SK-N-SH treated with all-trans-retinoic acid at 6 μM for 48 hours (cell line): ENCODE measurements at places on chromosomes 5 and 9.

- no peak for ATAC-seq
These were observed 7.2 kb upstream of the MCC start for GRCh38 chr5:113495422-113495841.

- no peak for ATAC-seq
These were observed 23.0 kb upstream of the ZNF366 start for GRCh38 chr5:72530196-72530595.

GRCh38 chr9:115134941-115135340 is 17.0 kb upstream of the TNC start:
- ATAC-seq, result no peak

DNA sequence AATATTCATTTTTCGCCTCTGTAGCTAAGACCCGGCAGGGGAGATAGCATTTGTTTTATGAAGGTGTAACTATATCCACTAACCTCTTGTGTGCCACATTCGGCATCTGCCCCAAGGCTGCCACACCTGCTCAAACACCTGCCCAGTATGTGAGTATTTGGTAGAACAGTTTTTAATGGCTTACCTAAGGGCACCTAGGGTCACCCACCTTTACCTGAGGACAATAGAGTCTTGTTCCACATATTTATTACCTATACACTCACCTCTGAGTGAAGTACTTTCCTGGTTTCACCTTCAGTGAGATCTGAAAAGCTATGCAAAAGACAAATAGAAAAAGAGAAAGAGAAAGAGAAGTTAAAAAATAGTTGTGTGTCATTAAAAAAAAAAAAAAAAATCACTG is 68.0 kb upstream of the PIP5K1B start:
- no peak for ATAC-seq

DNA sequence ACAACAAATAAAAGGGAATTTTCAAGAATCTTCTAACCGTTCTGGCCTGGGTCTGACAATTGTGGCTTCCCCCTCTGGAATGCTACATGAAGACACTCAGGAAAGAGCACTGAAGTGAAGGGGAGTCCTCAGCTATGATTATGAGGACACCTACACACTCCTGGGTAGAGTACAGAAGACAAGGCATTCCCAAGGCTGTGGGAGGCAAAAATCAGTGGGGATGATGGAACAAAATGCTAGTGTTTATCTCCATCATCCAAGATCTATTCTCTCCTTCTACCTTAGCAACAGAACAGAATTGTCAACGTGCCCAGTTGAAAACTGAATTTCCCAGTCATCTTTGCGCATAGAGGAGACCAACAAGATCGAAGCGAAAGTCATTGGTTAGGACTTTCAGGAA is 130.1 kb upstream of the LARP1 start:
- ATAC-seq, result no peak

- ATAC-seq, result no peak
These were observed 16.3 kb upstream of the CDC23 start for GRCh38 chr5:138229387-138229786.

DNA sequence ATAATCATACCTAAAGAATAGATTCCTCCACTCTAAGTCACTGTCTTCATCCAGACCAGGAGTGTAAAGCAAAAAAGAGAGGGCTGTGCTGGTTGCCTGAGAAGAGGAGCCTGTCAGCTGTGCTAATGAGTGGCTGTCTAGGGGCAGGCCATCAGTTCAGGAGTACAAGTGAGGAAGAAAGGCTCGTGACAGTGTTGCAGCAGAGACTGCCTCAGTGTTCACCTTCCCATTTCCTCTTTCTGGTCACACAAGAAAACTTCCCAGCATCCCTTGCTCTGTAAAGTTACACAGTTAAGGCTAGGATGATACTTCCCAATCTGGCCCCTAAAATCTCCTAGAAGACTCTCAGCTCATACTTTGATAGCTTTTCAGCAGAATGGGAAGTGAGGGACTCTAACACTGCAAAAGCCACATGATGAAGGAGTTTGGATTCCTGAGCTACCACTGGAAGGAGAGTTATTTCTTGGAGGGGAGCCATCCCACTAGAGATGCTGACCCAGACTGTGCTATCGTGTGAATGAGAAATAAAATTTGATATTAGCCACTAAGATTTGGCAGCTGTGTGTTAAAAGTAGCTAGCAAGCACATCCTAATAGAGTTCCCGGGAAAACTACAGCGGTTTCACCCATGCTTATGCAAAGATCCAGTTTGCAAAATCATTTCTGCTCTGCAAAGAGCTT is 67.1 kb downstream of the ADAMTS12 start:
- ATAC-seq, result no peak

DNA sequence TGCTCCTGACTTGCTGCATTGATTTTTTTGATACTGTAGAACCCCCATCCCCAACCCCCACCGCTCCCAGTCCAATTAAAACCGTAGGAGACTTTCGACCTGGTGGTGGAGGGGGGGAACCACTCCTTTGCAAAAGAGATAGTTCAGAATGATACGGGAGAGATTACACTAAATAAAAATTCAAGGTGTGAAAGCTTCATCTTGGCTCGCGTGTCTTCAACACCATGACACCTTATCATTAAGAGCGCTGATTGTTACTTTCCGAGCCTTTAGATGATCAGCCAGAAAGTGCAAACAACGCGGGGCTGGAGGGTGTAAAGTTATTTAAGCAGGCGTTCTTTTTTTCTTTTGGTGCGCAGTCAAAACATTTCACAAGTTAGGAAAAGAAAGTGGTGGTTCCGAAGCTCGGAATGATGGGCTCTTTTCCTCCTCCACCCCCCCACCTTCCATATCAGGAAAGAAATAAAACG is 1.3 kb upstream of the ZNF462 start:
- ATAC-seq, result no peak

DNA sequence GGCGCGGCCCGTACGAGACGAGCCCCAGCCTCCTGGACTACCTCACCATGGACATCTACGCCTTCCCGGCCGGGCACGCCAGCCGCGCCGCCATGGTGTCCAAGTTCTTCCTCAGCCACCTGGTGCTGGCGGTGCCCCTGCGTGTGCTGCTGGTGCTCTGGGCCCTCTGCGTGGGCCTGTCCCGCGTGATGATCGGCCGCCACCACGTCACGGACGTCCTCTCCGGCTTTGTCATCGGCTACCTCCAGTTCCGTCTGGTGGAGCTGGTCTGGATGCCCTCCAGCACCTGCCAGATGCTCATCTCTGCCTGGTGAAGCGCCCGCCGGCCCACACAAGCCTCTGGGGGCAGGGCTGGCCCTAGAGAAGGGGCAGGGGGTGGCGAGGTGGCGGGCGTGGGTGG is 18.5 kb downstream of the PLPP7 start:
- no peak for ATAC-seq

- no peak for ATAC-seq
These were observed 1355.1 kb upstream of the WWC1 start for GRCh38 chr5:166936351-166936750.

GRCh38 chr9:20023210-20023905 is 234.5 kb upstream of the SLC24A2 start:
- ATAC-seq, result no peak

- ATAC-seq, result no peak
These were observed 9.6 kb downstream of the SREK1IP1 start for GRCh38 chr5:64758901-64759300.

DNA sequence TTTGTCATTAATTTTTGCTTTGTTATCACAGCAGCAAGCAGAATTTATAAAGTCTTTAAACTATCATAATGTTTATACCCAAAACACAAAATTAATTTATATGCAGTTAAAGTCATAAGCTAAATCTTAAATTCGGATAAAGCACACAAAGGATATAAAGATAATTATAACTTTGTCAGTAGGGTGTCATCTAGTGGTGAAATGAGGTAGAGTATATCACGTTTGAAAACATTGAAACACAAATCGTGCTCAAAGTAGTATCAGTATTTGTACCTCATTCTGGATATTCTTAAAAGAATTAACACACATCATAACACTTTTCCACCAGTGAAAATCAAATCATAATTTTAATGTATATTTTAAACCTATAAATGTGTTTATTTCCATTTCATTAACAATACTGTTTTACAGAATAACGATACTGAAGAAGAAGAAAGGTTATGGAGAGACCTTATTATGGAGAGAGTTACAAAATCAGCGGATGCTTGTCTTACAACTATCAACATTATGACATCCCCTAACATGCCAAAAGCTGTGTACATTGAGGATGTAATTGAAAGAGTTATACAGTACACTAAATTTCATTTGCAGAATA is 129.5 kb downstream of the NIPBL start:
- peak; percentile 79 for ATAC-seq

DNA sequence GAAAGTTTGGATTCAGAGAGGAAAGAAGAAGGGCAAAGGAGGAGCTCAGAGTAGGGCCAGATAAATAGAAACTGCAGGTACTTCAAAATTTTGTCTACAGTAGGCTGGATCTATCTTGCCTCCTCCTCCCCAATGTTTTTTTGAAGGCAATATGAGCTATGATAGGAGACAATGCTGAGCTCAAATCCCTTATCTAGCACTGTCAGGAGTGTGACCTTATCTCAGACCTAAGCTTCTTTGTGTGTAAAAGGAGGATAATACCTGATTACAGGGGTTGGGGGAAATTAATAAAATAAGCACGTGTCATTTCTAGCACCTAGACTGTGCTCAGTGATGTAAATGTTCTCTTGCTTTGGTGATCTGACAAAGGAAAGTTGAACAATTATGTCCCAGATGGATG is 137.8 kb upstream of the CD180 start:
- no peak for ATAC-seq

DNA sequence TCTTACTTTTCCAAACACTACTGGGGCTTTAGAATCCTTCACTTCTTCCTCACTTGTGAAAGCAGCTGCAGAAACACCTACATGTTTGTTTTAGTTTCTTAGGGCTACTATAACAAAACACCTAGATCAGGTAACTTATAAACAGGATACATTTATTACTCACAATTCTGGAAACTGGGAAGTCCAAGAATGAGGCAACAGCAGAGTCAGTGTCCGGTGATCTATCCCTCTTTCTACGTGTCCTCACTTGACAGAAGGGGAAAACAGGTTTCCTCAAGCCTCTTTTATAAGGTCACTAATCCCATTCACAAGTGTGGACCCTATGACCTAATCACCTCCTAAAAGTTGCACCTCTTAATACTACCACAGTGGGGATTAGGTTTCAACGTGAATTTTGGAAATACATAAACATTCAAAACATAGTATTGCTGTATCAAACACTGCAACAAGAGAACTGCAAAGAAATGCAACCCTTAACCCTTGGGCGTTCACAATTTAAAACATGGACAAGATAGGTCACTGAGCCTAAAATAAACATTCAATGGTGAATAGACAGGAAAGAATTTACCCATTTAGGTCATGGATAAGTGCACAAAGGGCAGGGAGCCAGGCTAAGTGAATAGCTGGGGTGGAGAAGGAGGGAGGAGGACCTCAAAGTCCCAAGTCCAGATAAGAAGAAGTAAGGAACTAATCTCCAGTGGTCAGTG is 104.3 kb downstream of the PIK3R1 start:
- ATAC-seq, result no peak

DNA sequence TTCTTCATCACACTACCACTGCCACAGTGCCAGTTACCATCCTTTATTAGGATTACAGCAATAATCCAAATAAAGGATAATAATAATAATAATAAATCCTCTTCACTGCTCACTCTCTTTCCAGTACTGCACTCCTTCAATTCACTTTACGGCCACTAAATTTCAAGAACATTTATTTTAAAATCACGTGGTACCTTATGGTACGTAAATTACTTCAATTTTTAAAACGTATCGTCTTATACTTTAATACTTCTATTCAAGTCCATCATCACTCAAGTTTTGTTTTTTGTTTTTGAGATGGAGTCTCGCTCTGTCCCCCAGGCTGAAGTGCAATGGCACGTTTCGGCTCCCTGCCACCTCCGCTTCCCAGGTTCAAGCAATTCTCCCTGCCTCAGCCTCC is 36.5 kb downstream of the PTBP3 start:
- no peak for ATAC-seq

DNA sequence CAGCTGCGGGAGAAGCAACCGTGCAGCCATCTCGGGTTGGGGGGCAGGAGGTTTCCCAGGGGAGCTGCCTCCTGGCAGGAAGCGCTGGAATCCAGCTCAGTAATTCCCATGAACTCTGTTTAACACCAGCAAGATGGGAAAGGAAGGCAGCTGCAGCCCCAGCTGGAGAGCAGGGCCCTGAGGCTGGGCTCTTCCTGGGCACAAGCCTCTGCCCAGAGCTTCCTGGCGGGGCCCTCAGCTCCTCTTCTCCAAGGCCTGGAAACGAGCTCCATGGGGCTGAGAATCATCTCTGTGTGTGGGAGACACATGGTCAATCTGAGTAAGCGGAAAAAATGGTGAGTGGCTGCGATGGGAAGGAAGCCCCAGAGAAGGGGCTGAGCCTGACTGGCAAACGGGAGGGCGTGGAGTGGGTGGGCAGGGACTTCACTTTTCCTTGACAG is 6.3 kb downstream of the MRPL36 start:
- ATAC-seq, result no peak

DNA sequence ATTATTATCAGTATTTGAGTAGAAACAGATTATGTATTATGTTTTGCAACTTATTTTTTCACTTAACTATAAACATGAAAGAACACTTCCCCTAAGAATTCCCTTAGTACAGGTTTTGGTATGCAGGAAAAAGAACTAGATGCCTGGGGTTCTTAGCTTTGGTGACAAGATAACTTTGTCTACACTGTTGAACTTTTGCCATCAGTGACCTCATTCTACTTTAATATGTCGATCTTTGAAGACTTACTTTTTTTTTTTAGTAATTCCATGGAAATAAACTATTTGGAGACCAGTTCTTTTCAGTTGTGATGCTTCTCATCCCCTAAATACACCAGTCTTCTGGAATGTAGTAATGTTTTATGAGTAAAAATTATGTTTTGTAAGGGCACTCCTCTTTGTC is 34.3 kb downstream of the ZNF462 start:
- peak; percentile 20 for ATAC-seq

DNA sequence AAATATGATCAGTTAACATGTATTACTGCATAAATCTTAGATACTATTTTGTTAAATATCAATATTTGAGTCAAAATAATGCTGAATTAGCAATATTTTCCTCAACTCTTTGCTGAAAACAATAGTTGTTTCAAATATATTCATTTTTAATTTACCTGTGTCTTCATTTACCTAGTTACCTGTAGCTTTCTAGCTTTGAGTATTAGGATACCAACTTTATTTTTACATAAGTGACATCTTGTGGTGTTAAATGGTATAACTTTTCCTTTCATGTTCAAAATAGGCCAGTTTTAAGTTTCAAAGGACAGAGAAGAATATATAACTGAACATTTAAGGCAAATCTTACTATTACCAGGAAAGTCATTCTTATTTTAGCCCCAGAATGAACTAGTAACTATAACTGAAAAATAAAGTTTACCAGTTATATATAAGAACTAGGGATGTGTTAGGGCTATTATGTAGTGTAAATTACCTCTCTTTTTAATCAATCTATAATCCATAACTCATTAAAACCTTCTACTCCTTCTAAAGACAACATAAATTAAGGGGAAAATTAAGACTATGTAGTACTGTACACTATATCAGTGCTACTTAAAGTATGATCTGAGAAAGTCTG is 25.3 kb downstream of the AP3B1 start:
- peak; percentile 64; the same call in 2 of the 3 replicates for ATAC-seq
